HFFc6 (cell line): ENCODE measurements at places on chromosomes 2 and 18.

GRCh38 chr18:5303636-5304035 is 8.1 kb upstream of the ZBTB14 start:
- no peak for DNase-seq

- no peak for DNase-seq
Observed at GRCh38 chr2:213129311-213129710, 22.1 kb downstream of the IKZF2 start.

GRCh38 chr2:129827311-129828090 is 152.0 kb upstream of the RAB6C start:
- DNase-seq: no peak

DNA sequence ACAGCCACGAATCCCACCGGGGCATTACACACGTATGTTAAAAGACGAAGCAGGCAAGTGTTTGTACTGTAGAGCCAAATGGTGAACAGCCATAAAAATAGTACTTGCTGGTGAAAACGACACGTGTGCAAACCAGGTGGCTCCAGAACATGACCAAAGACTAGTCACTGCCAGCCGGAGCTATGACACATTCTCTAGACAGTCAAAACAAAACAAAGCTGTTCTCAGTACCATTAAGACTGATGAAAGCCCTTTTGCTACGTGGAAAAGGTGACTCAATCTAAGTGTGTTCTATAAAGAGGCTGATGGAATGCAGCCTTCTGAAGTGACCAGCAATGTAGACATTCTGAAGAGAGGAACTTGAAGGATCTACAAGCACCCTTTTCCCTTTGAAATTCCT is 367.7 kb upstream of the NETO1 start:
- peak; percentile 96 for DNase-seq

GRCh38 chr2:112794131-112794733 is 9.9 kb upstream of the IL1A start:
- DNase-seq: peak; percentile 82

GRCh38 chr18:7954238-7954637 is 387.1 kb downstream of the PTPRM start:
- DNase-seq: no peak

DNA sequence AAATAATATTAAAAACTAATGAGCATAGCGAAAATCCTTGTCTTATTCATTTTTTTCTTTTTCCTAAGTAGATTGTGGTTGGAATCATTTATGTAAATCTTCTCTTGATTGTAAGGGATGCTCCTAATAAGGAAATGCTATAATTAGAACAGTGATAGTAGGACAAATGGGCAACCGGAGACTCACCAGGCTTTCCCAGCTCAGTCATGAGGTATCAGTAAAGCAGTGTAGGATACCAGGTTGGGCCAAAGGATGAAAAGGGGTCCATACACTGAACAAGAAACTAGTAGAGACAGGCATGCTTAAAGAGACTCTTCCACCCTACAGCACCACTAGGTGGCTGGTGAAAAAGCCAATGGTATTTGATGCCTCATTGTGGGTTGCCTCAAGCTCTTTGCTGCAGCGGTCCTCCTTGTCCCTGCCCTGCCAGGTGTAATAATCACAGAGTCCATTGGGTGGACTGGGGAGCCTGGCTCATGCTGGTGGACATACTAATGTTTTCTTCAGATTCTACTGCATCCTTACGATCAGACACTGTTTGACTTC is 71.4 kb upstream of the FAM98A start:
- DNase-seq: no peak

- no peak for DNase-seq
Observed at GRCh38 chr2:120403261-120403660, 57.3 kb downstream of the INHBB start.

GRCh38 chr2:48531141-48531648 is 1.2 kb downstream of the STON1 start:
- peak; percentile 91 for DNase-seq

DNA sequence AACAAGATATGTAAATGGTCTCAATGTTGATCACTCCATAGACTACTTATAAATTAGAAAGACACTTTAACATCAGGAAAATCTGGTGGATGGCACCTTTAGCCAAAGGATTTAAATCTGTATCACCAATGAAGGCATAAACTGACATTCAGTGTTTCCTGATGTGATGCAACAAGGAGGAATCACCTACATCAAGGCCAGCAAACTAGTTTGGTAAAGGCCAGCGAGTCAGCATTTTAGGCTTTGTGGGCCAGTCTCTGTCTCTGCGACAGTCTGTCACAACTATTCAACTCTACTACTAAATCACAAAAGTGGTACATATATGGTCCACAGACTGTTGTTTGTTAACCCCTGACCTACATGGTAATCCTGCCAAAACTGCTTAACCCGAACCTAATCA is 33.3 kb downstream of the C2orf76 start:
- no peak for DNase-seq

- DNase-seq: no peak
Observed at GRCh38 chr2:7604456-7604855, 687.2 kb downstream of the RNF144A start.

GRCh38 chr2:37637190-37637860 is 34.1 kb downstream of the CDC42EP3 start:
- DNase-seq: no peak

GRCh38 chr18:26466026-26466425 is 82.3 kb downstream of the KCTD1 start:
- DNase-seq: no peak

GRCh38 chr2:190105554-190105953 is 43.0 kb upstream of the MSTN start:
- no peak for DNase-seq

GRCh38 chr2:136055929-136056688 is 61.8 kb downstream of the CXCR4 start:
- no peak for DNase-seq

DNA sequence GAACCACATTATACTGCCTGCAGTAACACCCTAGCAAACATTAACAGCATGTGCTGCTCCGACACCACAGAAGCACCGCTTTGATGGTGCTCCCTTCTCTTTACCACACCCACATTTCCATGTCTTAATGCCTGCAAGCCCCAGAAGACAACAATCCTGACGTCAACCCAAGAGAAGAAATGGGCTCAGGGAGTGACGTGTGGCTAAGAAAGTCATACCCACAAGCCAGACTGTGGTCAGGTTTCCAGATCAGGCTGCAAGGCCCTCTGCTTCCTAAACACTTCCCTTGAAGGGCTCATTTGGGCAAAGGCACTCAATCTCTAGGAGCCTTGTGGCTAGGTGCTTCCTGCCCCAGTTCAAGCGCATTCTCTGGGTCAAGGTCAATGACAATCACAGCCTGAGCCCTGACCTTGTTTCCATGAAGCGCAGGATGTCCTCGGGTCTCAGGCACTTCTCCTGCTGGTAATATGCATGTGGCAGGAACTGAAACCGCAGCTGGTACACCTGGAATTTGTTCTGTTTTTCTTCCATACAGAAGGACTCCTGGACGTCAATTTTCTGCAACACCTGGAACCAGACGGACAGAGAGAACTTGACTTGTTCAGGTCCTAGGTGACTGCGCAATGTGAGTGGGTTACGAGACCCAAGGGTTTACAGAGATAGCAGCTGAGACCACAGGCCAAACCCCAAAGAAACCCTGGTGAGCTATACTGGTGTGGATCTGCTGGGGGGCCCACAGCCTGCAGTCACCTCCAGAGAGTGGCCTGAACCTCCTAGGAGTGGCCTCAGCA is 67.2 kb downstream of the POLR1A start:
- DNase-seq: peak; percentile 32

DNA sequence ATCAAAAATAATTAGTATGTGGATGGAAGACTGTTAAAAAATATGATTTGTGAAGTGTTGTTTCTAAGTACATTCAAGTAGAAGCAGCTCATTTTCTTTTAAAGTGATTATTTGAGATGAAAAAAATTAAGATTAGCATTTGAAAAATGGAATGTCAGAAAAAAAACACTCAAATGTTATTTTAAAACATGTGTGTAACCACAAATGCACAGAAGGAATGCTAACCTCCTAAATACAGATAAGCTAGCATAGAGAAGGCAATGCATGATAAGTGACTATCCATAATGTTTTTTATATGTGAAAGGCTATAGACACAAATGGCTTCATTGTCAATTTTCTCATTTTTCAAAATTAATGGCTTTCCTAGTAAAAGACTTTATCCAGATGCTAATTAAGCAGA is 198.9 kb downstream of the NYAP2 start:
- no peak for DNase-seq

DNA sequence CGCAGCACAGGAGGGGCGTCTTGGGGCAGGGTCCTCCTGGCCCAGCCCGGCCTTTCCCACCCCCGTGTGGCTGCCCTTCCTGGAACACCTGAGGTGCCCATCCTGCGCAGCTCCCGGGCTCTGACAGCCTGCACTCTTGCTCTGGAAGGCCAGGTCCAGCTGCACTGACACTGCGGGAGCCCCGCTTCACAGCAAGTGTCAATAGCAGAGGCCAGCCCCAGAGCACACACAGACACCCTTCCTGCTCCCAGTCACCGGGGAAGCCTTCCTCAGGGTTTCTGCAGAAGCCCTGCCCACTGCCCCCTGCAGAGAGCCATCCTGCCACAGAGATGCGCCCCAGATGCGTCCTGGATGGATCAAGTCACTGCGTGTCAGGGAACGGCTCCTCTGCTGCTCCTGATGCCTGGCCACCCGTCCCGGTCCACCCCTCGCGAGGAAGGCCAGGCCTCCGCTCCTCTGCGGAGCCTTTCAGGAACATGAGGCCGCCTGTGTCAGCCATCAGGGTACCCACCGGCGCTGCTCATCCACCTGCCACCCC is 519.2 kb upstream of the MYT1L start:
- no peak for DNase-seq

DNA sequence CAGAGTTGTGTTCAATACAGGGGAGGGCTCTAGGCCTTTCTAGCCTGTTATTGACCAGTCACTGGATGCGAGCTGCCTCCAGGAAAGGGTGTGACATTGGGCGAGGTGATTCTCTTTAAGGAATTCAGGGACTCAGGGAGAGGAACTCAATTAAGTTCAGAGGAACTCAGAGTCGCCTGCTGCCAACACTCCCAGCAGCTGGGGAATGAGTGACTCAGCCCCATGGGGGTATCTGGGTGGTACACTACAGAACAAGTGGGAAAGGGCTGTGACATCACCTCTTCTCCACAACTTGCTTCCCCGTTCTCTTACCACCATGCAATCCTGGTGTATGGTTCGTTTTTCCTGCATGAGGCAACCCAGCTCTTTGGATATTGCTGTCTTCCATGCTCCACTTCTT is 50.4 kb upstream of the CYRIA start:
- DNase-seq: no peak

DNA sequence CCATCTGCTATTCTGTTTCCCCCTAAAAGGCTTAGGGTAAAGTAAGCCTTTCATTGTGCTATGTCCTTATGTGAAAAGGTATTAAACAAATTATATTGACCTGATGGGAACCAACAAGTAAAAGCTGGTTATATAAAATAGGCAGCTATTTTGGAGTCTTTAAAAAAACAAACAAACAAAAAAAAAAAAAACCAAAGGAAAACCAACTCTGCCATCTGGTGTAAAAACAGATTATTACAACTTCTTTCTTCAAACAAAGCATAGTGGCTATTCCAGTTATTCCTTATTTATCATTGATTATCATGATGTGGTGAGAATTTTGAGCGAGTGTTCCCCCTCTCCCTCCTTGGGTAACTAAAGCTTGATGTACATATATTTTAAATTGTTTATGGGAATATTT is 122.3 kb upstream of the FHL2 start:
- DNase-seq: no peak
